ENCODE measurements at places on chromosomes 13 and 19.

DNA sequence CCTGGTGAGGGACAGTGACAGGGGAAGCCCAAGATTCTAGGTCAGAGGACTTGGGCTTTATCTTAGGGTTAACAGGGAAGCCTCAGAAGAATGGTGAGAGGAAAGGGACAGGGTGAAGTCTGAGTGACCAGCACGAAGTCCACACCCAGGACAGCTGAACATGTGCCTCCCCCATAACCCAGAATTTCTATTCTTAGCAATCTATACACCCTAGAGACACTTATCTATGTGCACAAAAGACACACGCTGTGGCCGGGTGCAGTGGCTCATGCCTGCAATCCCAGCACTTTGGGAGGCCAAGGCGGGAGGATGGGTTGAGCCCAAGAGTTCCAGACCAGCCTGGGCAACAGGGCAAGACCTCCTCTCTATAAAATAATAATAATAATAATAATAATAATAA is 11.1 kb upstream of the OLFM2 start:
- no peak for DNase-seq

DNA sequence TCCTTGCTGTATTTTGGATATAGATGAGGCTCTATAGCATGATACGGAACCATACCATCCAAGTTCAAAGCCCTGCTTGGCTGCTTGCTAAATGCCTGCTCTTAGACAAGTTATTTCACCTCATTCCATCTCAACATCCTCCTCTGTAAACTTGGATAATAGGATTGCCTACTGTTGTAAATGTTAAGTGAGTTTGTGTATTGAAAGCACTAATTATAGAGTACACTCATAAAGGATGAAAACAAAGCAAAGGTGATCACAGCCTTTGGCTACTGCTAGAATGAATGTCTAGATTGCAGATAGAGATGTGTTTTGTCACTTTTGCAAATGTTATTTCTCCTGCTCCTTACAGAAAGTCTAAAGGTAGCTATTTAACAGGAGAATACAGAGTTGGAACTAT is 34.3 kb upstream of the STARD13 start:
- DNase-seq, result no peak

DNA sequence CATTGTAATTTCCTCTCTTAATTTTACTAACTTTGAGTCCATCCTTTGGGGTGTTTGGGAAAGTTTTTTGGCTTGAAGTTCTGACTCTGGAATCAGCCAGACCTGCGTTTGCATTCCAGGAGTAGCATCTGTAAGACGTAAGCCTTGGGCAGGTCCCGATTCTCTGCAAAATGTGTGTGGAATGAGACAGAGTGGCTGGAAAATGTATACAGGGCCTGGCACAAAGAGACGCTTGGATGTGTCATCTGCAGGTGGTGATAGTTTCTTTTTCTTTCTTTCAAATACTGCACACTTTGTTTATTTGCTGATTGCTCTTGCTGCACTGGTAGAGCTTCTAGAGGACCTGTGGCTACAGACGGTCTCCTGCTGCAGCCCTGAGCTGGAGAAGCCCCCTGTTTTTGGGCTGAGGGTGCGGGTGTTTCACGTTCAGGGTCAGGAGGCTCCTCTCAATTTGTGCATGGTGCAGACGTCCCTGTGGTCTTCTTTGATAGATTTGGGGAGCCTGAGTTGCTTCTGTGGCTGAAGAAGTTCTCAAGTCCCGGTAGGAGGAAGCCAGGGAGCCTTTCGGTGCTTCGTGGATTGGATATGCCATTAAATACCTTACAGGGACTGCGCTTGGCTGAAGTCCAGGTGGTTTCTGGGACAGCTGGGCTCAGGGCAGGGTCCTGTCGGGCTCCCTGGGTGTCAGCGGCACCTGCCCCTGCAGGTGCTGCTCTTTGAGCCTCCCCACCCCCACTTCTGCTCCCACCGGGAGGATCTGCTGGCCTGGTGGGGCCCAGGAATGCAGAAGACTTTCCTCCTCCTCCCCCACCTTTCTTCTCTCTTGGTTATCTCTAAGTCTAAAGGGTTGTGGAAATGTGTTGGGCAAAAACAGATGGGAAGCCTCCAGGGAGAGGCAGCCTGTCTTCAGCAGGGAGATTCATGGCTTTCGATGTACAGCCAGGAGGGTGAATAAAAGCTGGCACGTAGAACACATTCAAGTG is 44.0 kb upstream of the GAS6 start:
- no peak for DNase-seq

DNA sequence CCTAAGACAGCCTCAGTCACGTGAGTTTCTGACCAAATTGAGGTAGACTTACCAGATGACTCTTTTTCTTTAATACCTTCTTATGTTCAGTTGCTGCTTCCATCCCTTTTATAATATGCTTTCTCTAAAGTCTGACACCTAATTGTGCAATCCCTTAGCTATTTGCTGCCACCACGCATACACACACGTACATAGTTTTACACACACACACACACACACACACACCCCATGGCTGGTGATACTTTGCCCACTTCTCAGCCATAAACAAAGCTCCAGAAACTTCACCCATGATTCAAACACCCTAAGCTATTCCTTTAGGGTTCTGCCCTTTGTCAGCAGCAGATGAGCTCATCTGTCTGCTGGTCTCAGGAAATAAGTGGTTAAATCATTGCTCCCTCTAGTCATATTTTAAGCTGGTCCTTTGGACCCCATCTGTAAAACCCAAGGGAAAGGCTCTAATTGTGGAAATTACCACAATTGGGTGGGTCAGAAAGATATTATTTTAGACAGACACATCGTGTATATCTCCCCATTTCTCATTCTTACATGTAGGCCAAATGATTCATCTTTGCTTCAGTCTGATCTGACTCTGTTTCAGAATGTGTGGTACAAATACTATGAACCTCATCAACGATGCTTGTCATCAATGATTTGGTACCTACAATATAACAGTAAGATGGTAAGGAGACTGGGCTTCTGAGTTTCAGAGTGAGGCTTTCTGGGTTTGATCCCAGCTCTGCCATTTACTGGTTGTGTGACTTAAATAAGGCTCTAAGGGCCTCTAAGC is 69.2 kb downstream of the NALCN start:
- DNase-seq, result no peak

DNA sequence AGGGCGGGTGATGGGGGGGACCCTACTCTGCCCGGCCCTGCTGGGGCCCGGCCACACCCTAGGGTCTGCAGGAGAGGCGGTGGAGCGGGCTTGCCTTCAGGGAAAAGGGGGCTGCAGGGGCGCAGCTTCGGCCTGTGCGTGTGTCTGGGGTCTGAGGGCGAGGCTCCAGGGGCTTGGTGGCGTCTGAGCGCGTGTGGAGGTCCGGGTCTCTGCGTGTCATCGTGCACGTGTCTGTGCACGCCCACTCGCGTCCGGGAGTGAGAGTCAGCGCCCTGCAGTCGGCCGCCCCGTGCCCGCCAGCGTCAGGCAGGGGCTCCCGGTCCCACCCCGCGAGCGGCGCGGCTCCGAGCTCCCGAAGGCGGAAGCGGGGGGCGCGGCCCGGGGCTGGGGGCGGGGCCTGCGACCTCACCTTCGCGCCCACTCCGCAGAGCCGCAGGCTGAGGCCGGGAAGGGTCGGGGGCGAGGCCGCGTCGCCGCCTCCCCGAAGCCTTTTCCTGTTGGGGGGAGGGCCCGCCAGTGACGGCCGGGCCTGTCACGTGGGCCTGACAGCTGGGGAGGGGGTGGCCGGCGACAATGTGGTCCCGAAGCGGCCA is at the start of gene ARHGAP45:
TSS of gene ARHGAP45 (plus strand) at position 420 of the 593 bp plus-strand sequence. CDS start 239 bp downstream, outside the sequence.
- peak; percentile 80 for DNase-seq

DNA sequence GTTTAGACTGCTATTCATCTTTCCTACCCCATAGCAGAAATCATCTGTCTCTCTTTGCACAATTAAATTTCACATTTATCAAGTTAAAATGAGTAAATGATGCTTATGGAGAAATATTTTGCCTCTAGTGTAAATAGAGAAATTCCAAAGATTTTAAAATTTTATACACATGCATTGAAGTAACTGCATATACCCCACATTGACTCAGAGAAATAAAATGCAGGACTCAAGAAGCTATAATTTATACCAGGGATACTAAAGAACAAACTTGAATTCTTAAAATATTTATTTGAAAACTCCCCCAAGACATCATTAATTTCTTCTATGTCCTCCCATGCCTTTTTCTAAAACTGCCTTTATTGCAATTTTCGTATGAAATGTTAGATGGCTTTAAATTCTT is 165.8 kb downstream of the DIAPH3 start:
- DNase-seq, result no peak

DNA sequence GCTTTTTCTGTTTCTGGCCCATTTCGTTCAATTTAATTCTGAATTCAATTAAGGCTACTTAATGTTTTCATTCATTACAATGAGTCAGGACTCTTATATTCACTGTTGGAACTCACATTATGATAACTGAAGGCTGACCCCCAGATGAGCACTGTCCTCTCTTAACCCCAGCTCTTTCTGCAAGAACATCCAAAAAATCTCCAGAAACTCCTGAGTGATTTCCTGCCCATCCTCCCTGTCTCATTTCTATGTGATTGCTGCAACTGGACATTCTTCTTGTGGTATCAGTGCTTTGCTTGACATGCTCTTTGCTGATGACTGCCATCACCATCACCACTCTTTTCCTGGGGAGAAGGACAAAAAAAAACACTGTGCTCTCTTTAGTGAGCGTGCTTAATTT is 240.3 kb downstream of the SPRY2 start:
- DNase-seq, result no peak

- peak; percentile 29 for DNase-seq
Measured at GRCh38 chr19:52689843-52690368, 44.9 kb downstream of the ZNF611 start.

DNA sequence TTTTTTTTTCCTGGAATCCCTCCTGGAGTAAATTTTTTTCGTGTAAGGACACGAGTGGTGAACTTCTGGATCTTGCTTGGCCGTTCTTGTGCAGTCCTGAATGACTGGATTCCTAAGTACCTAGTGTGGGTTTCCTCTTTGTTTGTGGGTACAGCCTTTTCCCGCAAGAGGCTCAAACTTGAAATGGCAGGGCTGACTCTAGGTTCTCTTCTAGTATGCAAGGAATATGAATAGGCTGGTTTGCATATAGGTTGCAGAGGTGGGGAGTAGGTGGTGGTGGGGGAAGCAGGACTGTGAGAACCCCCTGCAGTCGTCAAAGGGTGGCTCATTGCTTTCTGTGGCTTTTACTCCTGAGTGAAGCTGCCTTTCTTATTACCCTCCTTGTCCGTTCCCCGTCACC is 13.6 kb downstream of the UBAC2 start:
- no peak for DNase-seq

DNA sequence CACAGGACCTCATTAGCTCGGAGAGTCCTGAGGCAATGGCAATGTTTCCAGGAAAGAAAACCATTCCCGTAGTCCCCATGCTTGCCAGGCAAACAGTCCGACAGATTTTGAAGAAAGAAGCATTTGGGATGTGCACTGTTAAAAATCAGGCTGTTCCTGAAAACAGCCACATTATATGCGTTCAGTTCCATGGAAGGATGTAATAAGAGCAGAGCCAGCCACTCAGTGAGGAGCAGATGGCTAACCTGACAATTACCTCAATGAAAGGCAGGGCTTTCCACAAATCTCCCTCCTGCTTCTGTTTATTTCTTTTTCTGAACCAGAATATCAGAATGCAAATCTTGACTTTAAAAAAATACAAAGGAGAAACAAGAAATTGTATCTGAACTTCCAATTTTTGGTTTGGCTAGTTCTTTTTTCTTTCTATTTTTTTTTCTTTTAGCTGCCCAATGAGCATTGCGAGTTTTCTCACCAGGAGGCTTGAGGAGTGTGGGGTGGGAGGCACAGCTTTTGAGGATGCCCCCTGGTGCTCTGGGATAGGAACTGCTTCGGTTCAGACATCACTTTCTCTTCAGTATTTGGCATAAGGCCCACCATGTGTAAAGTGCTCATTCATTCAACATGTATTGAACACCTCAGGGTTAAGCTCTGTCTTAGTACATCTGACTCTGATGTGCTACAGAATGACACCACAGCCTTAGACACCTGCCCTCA is 124.2 kb downstream of the TBC1D4 start:
- peak; percentile 31 for DNase-seq

- DNase-seq, result no peak
Measured at GRCh38 chr13:73997964-73998363, 136.2 kb downstream of the KLF12 start.

- no peak for DNase-seq
Measured at GRCh38 chr13:101493541-101493940, 41.1 kb downstream of the ITGBL1 start.

DNA sequence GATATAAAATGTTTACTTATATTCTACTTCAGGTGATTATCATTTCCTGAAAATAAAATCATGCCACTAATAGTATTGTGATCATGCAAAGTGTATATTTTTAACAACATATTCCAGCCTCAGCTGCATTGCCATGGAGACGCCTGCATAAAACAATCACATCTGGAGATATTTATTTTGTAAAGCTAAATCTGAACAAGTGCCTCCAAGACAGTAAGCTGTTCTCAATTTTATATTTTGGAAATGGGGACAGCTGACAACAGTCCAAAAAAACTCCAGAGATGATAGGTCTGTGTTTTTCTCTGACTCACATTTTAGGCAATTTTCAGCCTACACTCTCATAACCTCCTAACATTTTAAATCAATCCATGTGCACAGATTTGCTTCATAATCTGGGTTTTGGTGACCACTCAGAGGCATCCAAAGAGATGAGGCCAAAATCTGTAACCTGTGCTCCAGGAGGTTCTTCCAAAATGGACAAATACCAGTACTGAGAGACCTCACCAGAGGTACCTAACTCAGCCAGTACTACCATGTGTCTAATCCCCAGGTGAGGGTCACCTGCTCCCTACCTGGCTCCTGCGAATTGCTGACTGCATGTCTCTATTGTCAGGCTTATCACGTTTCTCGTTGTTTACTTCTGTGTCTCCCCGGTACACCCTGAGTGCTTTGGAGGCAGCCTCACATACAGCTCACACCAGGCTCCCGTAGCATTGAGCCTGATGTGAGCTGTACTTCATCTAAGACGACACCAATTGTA is 62.7 kb downstream of the COL4A1 start:
- DNase-seq, result no peak

GRCh38 chr13:91133941-91134802 is 213.3 kb upstream of the MIR17HG start:
- peak; percentile 1 for DNase-seq

- DNase-seq, result no peak
Measured at GRCh38 chr13:110283736-110284517, 23.0 kb downstream of the COL4A1 start.

- DNase-seq, result no peak
Measured at GRCh38 chr19:55526216-55527196, 10.4 kb downstream of the SBK2 start.

GRCh38 chr19:50233308-50233910 is 30.0 kb downstream of the MYH14 start:
- no peak for DNase-seq

Data from effector memory CD8-positive, alpha-beta T cell (primary cell).